ENCODE measurements at places on chromosomes 7 and 10. TPM values are rescaled to one million over a fixed set of nuclear protein-coding genes. Genes with fewer than 3 reads are reported as not detected.

- H3K27ac ChIP-seq = peak overlapping the region; percentile 14
- H3K4me1 ChIP-seq = peaks cover 45% of the 10 kb centered on the region
- peaks cover 24% of the 10 kb centered on the region for H3K27me3 ChIP-seq
These were observed 95.8 kb downstream of the CHST15 start for GRCh38 chr10:123997486-123998196.

- H3K27me3 ChIP-seq = no peaks in the 10 kb centered on the region
- peak overlapping the region; percentile 96 for H3K4me3 ChIP-seq
- peak; percentile 86 for DNase-seq
- H3K36me3 ChIP-seq = no peaks in the 10 kb centered on the region
- peak overlapping the region; percentile 99 for H3K27ac ChIP-seq
These were observed 2.0 kb upstream of the TNRC18 start for GRCh38 chr7:5425507-5426225.

- H3K4me3 ChIP-seq = no peak overlapping the region
- no peaks in the 10 kb centered on the region for H3K27me3 ChIP-seq
- DNase-seq = no peak
These were observed 83.3 kb downstream of the VWDE start for GRCh38 chr7:12320241-12320986.

DNA sequence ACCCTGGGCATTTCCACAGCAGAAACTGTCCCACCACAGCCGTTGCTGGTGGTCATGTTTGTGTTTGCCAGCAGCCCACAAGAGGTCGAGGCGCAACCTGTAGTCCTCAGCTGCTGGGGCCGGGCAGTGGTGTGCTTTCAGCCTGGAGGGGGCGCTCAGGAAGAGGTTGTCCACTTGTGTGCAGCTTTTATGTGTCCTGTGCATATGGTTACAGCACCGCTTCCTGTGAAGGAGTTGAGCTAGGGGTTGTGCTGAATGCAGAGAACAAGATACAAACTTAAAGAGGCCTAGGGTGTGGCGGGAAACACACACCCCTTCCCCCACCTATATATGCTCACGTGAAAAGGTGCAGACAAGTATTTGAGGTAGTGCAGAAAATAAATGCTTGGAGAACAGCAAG, 29.5 kb upstream of the PFKFB3 start:
- peaks cover 42% of the 10 kb centered on the region for H3K4me1 ChIP-seq
- DNase-seq = no peak
- no peaks in the 10 kb centered on the region for H3K27me3 ChIP-seq
- H3K36me3 ChIP-seq = no peaks in the 10 kb centered on the region

- DNase-seq = no peak
- no peak overlapping the region for H3K4me3 ChIP-seq
- peaks cover 5% of the 10 kb centered on the region for H3K4me1 ChIP-seq
- no peaks in the 10 kb centered on the region for H3K36me3 ChIP-seq
- peaks cover 7% of the 10 kb centered on the region for H3K27me3 ChIP-seq
These were observed 10.5 kb downstream of the ST8SIA6 start for GRCh38 chr10:17443707-17444387.

GRCh38 chr10:121577568-121577967, 20.7 kb downstream of the FGFR2 start:
- H3K4me3 ChIP-seq = no peak overlapping the region
- H3K27ac ChIP-seq = no peak overlapping the region
- DNase-seq = no peak
- H3K36me3 ChIP-seq = no peaks in the 10 kb centered on the region
- peaks cover 18% of the 10 kb centered on the region for H3K4me1 ChIP-seq
- no peaks in the 10 kb centered on the region for H3K27me3 ChIP-seq

GRCh38 chr7:45461026-45461425, 113.1 kb upstream of the ADCY1 start:
- no peak for DNase-seq
- no peak overlapping the region for H3K4me3 ChIP-seq
- H3K27ac ChIP-seq = no peak overlapping the region

DNA sequence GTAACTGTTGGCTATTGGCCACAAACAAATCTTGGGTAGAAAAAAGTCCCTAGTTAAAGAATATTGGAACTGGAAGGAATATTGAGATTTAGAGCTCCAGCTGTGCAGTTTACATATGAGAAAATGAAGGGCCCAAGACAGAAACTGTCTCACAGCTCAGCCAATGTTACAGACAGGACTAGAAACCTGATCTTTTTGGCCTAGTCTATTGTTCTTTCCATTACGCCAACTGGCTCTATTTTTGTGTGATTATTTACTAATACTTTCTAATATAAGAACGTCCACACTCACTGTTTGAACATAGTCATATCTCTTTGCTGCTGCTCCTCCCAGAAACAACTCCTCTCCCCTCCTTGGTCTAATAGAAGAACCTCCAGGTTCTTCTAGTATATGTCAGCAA, 1.2 kb downstream of the WEE2 start:
- no peaks in the 10 kb centered on the region for H3K27me3 ChIP-seq
- no peak overlapping the region for H3K27ac ChIP-seq
- no peaks in the 10 kb centered on the region for H3K4me1 ChIP-seq
- no peak overlapping the region for H3K4me3 ChIP-seq

DNA sequence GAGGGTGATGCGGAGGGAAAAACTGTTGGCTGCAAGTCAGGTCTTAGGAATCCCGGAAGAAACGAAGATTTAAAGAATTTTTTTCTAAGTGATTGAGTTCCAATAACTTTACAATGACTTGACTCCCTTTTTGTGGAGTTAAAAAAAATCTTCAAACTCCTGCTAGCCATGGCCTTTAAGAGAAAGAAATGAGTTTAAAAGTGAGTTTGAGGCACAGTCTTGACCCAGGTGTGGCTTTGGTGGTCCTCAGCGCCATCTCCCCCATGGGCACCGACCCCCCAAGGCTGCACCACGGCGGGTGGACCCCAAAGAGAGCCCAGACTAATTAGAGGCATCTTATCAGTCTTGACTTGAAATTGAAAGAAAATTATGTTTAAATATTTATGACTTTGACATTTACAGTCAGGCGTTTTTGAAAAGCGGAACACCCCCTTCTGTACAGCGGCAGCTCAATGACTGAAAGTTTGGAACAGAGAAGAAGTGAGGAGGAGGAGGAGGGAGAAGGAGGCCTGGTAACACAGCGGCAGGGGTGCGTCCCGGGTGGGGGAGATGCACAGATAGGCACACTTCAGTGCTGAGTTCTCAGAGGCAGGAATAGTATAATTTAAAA, 349.6 kb downstream of the DNAJB6 start:
- no peak for DNase-seq
- H3K27ac ChIP-seq = no peak overlapping the region
- peaks cover 93% of the 10 kb centered on the region for H3K27me3 ChIP-seq
- peaks cover 11% of the 10 kb centered on the region for H3K4me1 ChIP-seq
- no peak overlapping the region for H3K4me3 ChIP-seq

GRCh38 chr7:34453150-34453549, 204.9 kb upstream of the NPSR1 start:
- no peak overlapping the region for H3K27ac ChIP-seq
- no peak for DNase-seq
- H3K4me3 ChIP-seq = no peak overlapping the region
- no peaks in the 10 kb centered on the region for H3K36me3 ChIP-seq
- no peaks in the 10 kb centered on the region for H3K4me1 ChIP-seq

CLRN3 gene
- not detected for total RNA-seq

HOXA5 gene
- total RNA-seq = 16.0 TPM

PRPF18 gene
- total RNA-seq = 22.5 TPM

C10orf90 gene
- not detected for total RNA-seq

PDK4 gene
- total RNA-seq = 243 TPM

RBM20 gene
- total RNA-seq = 1.0 TPM

Data from lower lobe of right lung (tissue), 2 donors.